ENCODE measurements at places on chromosomes 16 and 17.
A peak's percentile ranks its signal among the peaks of the same experiment; 100 is the strongest.

GRCh38 chr17:50149091-50149416, 1.4 kb downstream of the PPP1R9B start:
- DNase-seq = no peak

DNA sequence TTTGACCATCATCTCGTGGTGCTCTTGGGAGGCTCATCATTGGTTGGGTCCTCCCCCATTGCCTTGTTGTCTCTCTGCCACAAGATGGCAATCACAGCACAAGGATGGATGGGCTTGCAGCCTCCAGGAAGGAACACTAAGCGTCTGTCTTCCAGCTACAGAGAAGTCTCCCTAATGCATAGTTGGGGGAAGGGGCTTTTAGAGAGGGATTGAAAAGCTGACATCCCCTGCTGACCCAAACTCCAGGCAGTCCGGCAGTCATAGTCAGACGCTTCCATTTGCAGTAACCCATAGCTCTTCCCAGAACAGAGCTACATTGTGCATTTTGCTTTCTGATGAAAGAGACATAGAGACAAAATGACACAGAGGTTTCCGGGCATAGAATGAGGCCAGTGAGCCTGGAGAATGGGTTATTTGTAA, 111.4 kb downstream of the UTP18 start:
- peak; percentile 65 for DNase-seq

GRCh38 chr17:79162012-79162963, 87.7 kb downstream of the ENGASE start:
- DNase-seq = no peak

- DNase-seq = no peak
Measured at GRCh38 chr17:57521606-57522005, 223.5 kb downstream of the CCDC182 start.

GRCh38 chr17:66426397-66427033, 124.1 kb downstream of the PRKCA start:
- no peak for DNase-seq

- DNase-seq = peak; percentile 59
Measured at GRCh38 chr17:30376621-30377452, 1.9 kb upstream of the CPD start.

- DNase-seq = peak; percentile 22
Measured at GRCh38 chr17:80513892-80514291, 30.7 kb upstream of the RPTOR start.

DNA sequence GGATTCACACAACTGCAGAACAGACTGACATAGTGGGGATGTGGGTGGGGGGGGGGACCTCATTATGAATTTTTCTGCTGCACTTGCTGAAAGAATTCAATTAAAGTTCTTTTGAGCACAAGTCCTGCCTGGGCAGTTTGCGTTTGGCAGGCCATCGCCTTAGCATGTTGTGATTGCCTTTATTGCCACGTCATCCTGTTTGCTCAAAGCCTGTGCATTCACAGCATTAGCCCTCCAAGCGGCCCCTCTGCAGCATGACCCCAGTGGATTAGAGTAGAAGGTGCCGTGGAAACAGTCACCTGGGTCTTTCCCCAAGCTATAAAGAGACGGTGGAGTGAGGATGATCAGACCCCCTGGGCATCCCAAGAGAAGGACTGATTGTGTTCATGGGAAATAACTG, 17.2 kb downstream of the MSI2 start:
- DNase-seq = no peak

- no peak for DNase-seq
Measured at GRCh38 chr17:7147772-7148171, 31.4 kb downstream of the ASGR1 start.

GRCh38 chr17:9144502-9145249, 123.4 kb downstream of the NTN1 start:
- DNase-seq = no peak

DNA sequence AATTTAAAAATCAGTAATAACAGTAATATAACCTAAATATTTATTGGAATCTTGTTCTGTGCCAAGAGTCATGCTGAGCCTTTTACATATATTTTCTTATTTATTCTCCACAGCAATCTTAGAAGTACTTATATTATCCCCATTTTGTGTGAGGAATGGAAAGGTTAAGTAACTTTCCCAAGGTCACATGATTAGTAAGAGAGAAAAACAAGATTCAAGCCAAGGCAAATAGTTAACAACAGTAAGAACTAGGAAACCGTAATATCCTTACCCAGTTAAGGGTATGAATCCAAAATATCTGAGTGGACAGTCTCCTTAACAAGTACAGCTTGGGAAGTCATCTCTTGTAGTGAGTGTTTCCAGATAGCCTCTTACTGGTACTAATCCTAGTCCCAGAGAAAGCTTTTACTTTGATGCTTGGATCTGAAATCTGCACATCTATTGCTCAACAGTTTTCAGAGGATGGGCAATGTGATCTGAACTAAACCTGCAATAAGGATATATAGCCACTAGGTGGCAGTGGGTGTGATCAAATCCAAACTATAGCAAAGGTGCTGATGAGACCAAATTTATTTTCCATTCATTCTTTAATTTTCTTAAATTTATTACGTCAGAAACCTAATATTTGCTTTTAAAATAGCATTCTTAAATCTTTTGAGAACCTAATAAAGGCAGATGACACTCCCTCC, 23.3 kb downstream of the SHISA6 start:
- no peak for DNase-seq

DNA sequence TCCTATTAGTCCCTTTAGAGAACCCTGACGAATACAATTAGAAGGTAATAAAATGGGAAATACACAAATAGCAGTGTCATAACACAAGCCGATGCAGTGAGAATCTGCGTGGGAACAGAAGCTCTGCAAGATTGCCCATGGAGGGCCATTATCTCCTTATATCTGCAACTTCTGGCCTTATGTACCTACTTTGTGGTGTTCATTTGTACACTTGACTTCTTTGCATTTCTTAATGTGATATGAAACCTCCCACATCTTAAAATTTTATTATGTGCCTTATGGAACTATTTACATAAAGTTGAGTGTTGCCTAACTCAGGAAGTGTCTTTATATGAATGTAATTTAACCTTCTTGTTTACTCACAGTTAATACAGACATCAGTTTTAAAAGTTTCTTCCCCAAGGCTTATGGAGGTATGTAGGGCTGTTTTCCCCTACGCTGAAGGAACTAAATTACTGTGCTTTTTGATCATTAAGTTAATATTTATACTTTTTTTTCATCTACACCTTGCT, 10.1 kb upstream of the TANC2 start:
- DNase-seq = no peak

GRCh38 chr17:32936894-32937500, 9.0 kb downstream of the TMEM98 start:
- peak; percentile 69 for DNase-seq

DNA sequence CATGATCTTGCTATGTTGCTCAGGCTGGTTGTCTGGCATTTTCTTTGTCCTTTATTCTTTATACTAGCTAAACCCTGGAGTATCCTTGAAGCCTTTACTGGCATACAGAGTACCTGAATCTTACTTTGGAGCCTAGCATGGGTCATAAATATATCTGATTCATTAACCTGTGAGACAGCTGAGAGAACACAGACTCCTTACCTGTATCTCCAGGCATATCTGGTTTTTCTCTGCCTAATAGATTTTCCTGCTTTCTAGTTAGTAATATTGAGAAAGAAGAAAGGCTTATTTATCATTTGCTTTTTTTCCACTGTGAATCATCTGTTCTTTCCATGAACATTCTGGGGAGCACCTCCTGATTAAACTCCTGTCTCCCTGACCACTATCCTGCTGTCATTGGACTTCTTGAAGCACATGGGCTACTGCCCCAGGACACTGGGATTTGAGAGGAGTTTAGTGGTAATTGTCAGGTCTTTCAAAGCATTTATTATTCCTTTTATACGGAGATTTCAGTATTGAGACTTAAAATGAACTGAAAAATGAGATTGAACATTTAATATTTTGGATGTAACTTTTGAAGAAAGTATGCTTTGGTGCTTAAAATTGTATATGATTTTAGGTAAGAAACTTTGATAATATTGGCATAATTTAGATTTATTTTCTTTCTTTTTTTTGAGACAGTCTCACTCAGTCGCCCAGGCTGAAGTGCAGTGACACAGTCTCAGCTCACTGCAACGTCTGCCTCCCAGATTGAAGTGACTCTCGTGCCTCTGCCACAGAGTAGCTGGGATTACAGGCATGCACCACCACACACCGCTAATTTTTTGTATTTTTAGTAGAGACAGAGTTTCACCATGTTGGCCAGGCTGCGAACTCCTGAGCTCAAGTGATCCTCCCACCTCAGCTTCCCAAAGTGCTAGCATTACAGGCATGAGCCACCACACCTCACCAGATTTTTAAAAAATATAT, 8.6 kb downstream of the PDP2 start:
- DNase-seq = no peak

DNA sequence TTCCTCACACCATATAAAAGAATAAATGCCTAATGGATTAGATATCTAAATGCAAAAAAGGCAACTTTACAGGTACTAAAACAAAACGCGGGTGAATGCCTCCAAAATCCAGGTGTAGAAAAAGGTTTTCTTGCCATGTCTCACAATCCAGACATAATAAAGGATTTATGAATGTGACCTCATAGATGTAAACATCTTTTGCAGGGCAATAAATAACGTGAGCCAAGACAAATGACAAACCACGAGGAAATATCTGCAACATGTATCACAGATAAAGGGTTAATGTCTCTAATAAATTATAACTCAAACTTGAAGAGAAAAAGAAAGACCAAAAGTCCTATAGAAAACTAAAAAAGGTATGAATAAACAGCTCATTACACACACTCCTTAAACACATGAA, 180.7 kb downstream of the PARN start:
- DNase-seq = no peak

- DNase-seq = peak; percentile 51
Measured at GRCh38 chr16:88886845-88887521, 20.5 kb upstream of the PABPN1L start.

GRCh38 chr17:50209472-50210239, 8.2 kb upstream of the COL1A1 start:
- DNase-seq = peak; percentile 95

DNA sequence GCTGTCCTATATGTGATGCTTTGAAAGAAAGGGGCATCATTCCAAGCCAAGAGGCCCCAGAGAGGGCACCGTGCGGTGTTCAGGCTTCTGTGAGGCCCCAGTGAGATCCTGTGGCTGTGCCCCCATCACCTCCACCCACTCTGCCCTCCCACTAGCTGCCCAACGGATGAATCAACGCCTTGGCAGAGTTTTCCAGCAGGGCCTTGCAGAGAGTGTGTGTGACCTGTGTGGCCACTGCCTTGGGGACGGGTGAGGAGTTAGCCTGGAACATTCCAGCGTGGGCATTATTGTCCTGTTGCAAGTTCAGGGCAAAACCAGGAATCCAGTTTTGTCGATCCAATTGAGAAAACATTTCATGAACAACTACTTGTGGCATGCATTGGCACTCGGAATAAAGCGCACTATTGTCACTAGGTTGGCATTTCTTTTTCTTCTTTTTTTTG, 53.7 kb downstream of the SF3B3 start:
- DNase-seq = peak; percentile 68

GRCh38 chr16:87484487-87485331, 8.1 kb downstream of the ZCCHC14 start:
- no peak for DNase-seq

DNA sequence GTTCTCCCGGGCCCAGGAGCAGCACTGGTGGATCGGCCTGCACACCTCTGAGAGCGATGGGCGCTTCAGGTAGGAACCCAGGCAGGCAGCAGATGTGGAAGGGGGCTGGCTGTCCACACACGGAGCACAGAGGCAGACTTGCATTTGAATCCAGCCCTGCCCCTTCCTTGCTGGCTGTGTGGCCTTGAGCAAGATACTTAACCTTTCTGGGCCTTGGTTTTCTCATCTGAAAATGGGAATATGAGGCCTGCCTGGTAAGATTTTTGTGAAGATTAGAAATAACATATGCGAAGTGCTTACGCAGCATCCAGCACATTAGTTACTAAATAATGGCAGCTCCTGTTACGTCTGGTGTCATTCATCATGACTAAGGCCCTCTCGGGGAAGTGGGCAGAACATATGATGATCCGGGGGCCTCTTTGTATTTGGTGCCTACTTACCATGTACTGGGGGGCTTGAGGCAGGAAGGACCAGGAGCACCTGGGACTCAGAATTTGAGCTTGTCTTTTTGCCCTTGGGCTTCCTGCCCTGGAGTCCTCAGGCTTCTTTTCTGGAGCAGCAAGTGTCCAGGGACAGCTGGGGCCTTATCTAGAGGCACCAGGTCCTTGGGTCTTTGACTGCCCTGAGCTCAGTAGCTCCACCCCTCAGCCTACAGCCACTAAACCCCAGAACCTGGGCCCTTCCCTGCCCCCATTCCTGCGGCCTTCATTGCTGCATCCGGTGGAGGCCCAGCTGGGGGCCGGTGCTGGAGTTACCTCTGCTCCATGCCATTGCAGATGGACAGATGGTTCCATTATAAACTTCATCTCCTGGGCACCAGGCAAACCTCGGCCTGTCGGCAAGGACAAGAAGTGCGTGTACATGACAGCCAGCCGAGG, 53.8 kb downstream of the MRC2 start:
- DNase-seq = no peak

- DNase-seq = no peak
Measured at GRCh38 chr16:74811911-74812310, 37.3 kb upstream of the FA2H start.

- DNase-seq = no peak
Measured at GRCh38 chr16:49658531-49658930, 197.4 kb downstream of the ZNF423 start.

DNA sequence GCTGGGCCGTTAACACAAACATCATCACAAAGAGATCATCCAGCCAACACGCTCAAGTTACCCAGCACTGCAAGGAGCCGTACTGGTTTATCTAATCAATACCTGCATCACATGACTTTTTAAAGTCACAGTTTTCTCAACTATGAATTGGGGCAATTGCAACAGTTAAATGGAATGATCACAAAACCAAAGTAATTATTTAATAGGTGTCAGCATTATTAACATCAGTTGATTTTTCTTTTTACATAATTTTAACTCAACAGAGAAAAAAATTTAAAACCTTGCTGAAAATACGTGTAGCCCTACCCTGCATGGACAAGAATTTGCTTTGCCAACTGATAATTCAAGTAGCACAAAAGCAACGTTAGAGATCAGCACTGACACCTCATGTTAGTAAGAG, 95.7 kb upstream of the SOX9 start:
- no peak for DNase-seq

DNA sequence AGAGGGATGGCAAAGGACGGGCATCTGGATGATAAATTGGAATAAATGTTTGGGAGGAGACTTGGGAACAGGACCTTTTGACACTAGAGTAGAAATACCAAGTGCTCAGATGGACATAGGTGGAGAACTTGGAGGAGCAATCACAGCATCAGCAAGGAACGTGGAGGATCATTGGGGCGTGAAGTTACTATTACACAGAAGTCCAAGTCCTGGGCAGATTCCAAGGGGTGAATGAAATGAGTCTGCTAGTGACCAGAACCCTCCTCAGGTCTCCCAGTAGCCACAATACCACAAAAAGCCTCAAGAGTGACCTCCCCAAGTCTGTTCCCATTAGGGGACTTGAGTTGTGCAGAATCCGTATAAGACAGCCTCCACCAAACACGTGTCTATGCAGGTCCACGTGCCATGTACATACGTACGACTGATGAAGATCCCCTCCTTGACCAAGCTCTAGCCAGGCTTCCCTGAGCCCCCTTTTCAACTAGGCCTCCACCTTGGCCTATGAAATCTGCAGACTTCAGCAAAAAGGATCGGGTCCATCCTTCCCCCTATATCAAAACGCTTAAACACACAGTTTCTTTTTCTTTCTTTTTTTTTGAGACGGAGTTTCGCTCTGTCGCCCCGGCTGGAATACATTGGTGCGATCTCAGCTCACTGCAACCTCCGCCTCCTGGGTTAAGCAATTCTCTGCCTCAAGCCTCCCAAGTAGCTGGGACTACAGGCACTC, 2.2 kb downstream of the C17orf67 start:
- DNase-seq = no peak

Data from AG08395 (cell line).